ENCODE measurements at places on chromosomes 12 and 14. TPM values are rescaled to one million over a fixed set of nuclear protein-coding genes. Genes with fewer than 3 reads are reported as not detected.
A peak's percentile ranks its signal among the peaks of the same experiment; 100 is the strongest.

RPGRIP1 gene
- total RNA-seq: 0.19 TPM

CLEC1A gene
- not detected for total RNA-seq

PLA2G1B gene
- not detected for total RNA-seq

SDSL gene
- total RNA-seq: 14.0 TPM

P2RX2 gene
- 0.19 TPM for total RNA-seq

SLC39A9 gene
- total RNA-seq: 57.1 TPM

DNA sequence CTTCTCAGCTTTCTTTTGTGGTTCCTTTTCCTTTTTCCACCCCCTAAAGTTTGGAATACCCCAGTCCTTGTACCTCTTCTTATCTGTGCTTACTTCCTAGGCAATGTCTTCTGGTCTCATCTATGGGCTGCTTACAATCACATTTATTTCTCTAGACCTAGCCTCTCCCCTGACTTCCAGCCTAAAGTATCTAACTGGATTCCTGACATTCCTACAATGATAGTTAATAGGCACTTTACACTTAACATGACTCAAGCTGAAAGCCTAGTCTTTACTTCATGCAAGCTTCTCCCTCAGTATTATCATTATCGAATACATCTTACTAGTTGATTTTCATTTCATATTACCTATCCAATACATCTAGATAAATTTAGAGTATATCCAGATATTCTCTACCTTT lies 21.2 kb downstream of the CLECL1 start:
- no peak for DNase-seq
- no peaks in the 10 kb centered on the region for H3K27me3 ChIP-seq
- no peak overlapping the region for H3K27ac ChIP-seq
- no peak overlapping the region for H3K4me3 ChIP-seq
- H3K4me1 ChIP-seq: no peaks in the 10 kb centered on the region

DNA sequence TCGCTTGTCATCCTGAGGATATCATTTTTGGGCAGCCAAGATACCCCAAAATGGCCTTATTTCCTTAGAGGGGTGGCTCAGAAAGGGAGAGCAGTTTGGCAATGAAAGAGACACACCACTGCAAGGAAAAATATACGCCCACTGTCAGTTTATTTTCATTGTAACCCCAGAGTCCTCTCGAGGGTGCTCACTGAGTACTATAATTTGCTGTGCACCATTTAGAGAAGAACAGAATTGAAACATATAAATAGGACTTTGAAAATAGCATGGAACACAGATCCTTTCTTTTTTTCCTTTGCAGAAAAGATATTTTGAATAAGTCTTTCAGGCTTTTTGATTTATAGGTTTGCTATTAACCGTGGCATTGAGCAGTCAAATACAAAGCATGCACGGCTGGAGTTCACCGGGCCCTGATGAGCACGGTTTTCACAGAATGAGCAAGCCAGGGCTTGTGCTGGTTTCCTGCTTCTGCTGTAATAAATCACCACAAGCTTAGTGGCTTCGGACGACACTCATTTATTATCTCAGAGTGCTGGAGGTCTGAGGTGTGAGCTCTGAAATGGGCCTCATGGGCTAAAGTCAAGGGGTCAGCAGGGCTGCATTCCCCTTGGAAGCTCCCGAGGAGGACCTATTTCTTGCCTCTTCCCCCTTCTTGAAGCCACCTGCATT lies 152.3 kb downstream of the ZNF664 start:
- no peak overlapping the region for H3K4me3 ChIP-seq
- peaks cover 15% of the 10 kb centered on the region for H3K4me1 ChIP-seq
- no peaks in the 10 kb centered on the region for H3K36me3 ChIP-seq
- no peaks in the 10 kb centered on the region for H3K27me3 ChIP-seq
- no peak overlapping the region for H3K27ac ChIP-seq
- DNase-seq: no peak

DNA sequence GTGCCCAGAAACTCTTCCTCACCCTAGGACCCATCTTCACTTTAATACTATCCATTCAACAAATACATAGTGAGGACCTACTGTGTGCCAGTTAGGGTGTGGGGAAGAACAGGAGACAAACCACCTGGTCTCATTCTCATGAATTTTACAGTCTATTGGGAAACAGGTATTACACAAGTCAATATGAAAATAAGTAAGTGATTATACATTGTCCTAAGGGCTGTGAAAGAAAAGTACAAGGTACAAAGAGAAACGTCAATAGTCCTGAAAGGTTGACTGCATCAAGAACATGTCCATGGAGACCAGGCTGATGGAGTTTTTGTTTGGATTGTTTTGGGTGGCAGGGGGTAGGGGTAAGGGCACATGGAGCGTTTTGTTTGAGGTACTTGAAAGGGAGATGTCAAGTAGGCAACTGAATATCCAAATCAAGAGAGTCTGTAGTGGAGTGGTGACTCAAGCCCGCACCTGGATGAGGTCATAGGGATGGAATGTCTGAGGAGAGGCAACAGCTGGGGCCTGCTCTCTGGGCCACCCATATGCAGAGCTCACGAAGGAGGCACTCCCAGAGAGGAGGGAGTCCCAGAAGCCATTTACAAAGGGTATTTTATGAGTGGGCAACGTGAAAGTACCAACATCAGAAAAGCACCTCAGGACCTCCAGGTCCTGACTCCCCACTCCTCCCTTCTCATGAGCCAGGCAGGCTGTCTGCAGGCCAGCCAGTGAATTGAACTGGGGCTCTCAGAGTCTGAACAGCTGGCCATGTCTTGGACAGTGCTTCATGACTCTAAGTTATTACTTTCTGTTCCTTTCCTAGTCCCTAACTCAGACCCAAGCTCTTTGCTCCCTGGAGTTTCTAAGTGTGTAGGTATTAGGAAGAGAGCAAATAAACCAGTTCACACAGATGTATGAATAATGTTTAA lies 272.0 kb downstream of the ZFP36L1 start:
- peaks cover 59% of the 10 kb centered on the region for H3K4me1 ChIP-seq
- peaks cover 1% of the 10 kb centered on the region for H3K36me3 ChIP-seq
- DNase-seq: peak; percentile 28
- no peaks in the 10 kb centered on the region for H3K27me3 ChIP-seq

DNA sequence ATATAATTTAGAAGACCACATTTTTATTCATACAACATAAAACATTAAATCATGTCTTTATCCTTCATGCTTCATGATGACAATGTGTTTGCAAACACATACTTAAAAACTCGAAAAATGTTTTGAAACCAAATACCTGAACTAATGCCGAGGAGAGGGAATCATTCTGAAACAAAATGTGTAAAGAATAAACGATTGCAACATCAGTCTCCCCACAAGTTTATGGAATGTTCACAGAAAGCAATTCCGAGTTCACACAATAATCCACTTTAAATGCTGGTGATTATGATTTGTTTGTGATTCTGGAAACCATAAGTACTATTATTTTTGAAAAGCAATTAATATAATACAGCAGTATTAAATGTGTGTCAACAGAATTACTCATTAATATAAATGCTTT lies 84.5 kb upstream of the PDZRN4 start:
- H3K36me3 ChIP-seq: no peaks in the 10 kb centered on the region
- no peak for DNase-seq
- H3K27me3 ChIP-seq: no peaks in the 10 kb centered on the region
- H3K4me1 ChIP-seq: no peaks in the 10 kb centered on the region
- H3K4me3 ChIP-seq: no peak overlapping the region

- peaks cover 1% of the 10 kb centered on the region for H3K36me3 ChIP-seq
- no peaks in the 10 kb centered on the region for H3K27me3 ChIP-seq
- H3K4me1 ChIP-seq: peaks cover 13% of the 10 kb centered on the region
- H3K27ac ChIP-seq: no peak overlapping the region
- no peak overlapping the region for H3K4me3 ChIP-seq
Measured at GRCh38 chr12:39393179-39393578, 49.7 kb downstream of the KIF21A start.

- H3K27me3 ChIP-seq: no peaks in the 10 kb centered on the region
- no peak for DNase-seq
- H3K27ac ChIP-seq: no peak overlapping the region
- no peaks in the 10 kb centered on the region for H3K36me3 ChIP-seq
- no peak overlapping the region for H3K4me3 ChIP-seq
Measured at GRCh38 chr12:91778091-91778832, 367.4 kb downstream of the BTG1 start.

- peaks cover 10% of the 10 kb centered on the region for H3K36me3 ChIP-seq
- peak overlapping the region; percentile 77 for H3K4me3 ChIP-seq
- H3K27ac ChIP-seq: peak overlapping the region; percentile 95
- H3K27me3 ChIP-seq: peaks cover 14% of the 10 kb centered on the region
Measured at GRCh38 chr12:48000878-48001504, 3.3 kb downstream of the COL2A1 start.

GRCh38 chr12:127726671-127727315 lies 540.2 kb upstream of the TMEM132C start:
- no peaks in the 10 kb centered on the region for H3K27me3 ChIP-seq
- H3K27ac ChIP-seq: peak overlapping the region; percentile 17
- DNase-seq: no peak
- H3K4me1 ChIP-seq: peaks cover 19% of the 10 kb centered on the region

GRCh38 chr14:24296341-24297157 lies 3.0 kb downstream of the DHRS1 start:
- H3K4me1 ChIP-seq: peaks cover 21% of the 10 kb centered on the region
- H3K4me3 ChIP-seq: no peak overlapping the region
- no peaks in the 10 kb centered on the region for H3K27me3 ChIP-seq

DNA sequence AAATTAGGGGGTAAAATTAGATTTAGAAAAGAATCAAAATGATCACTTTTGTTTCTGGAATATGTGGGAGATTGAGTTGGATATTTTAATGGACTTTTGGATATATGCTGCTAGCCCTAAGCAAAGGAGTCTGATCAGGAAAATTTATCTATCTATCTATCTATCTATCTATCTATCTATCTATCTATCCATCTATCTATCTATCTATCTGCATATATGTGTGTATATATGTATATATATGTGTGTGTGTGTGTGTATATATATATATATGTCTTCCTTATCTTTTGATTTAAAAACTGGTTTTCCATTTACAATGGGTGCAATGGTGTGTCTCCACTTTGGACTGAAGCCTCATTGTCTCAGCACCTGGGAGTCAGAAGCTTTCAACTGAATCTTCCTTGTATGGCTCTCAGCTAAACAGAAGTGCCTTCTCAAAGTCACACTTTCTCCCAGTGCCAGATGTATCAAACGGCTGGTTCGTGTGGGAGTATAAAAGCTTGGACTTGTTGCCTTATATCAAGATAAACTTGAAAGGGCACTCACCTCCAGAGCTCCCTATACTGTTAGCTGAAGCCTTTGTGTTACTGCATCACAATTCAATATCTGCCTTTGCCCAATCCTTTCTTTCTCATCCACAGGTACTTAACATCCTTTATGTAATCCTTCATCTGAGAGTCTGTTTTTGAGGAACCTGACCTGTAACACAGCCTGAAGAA lies 31.6 kb upstream of the CD69 start:
- no peak for DNase-seq
- no peaks in the 10 kb centered on the region for H3K27me3 ChIP-seq
- H3K36me3 ChIP-seq: no peaks in the 10 kb centered on the region
- H3K27ac ChIP-seq: no peak overlapping the region
- peaks cover 6% of the 10 kb centered on the region for H3K4me1 ChIP-seq

DNA sequence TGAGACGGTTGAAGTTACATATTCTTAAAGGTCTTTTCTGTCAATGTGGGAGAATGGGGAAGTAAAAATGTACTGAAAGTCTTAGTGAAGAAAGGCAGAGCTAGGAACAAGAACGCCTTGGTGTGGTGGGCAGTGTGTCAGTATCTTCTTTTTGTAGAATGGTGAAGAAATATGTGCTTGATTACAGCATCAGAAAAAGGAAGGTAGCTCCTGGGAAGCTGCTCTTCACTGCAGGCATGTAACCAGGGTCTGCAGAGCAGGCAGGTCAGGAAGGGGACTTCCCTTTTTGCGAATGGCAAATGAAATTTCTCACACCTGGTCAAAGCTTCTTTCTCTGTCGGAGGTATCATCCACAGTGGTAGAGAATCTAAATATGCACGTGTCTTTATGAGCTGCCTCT lies 226.2 kb downstream of the ADAMTS20 start:
- H3K27ac ChIP-seq: no peak overlapping the region
- no peaks in the 10 kb centered on the region for H3K27me3 ChIP-seq

GRCh38 chr14:60862283-60862682 lies 118.6 kb downstream of the TRMT5 start:
- H3K4me1 ChIP-seq: peaks cover 14% of the 10 kb centered on the region
- DNase-seq: no peak
- H3K27me3 ChIP-seq: no peaks in the 10 kb centered on the region
- peaks cover 10% of the 10 kb centered on the region for H3K36me3 ChIP-seq
- H3K4me3 ChIP-seq: no peak overlapping the region
- peak overlapping the region; percentile 21 for H3K27ac ChIP-seq

- H3K4me1 ChIP-seq: peaks cover 2% of the 10 kb centered on the region
- no peaks in the 10 kb centered on the region for H3K27me3 ChIP-seq
- H3K4me3 ChIP-seq: no peak overlapping the region
Measured at GRCh38 chr12:64255249-64255648, 33.2 kb upstream of the KICS2 start.

DNA sequence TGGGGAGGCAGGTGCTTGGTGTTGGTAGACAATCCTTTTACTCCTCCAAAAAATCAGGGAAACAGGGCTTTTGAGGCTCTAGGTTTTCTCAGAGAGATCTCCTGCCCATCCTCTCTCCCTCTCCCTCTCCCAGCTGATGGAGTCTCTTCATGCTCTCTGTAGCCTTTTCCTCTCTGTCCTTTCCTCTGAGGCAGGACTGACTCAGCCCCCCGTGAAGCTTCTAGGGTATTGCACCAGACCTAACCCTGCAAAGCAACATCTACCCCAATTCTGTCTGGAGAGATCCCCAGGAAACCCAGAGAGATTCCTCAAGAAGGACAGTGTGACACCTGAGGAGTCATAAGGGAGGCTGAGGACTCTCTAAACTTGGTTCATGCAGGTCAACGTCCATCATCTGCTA lies 66.4 kb downstream of the CRACR2A start:
- H3K4me3 ChIP-seq: no peak overlapping the region
- H3K27ac ChIP-seq: no peak overlapping the region
- no peaks in the 10 kb centered on the region for H3K4me1 ChIP-seq
- no peak for DNase-seq

- peaks cover 20% of the 10 kb centered on the region for H3K27me3 ChIP-seq
- no peak overlapping the region for H3K27ac ChIP-seq
- no peak for DNase-seq
- H3K36me3 ChIP-seq: no peaks in the 10 kb centered on the region
- H3K4me1 ChIP-seq: peaks cover 12% of the 10 kb centered on the region
- no peak overlapping the region for H3K4me3 ChIP-seq
Measured at GRCh38 chr12:13165617-13166041, 30.9 kb upstream of the EMP1 start.

- no peak overlapping the region for H3K4me3 ChIP-seq
- peaks cover 1% of the 10 kb centered on the region for H3K4me1 ChIP-seq
- H3K36me3 ChIP-seq: no peaks in the 10 kb centered on the region
Measured at GRCh38 chr12:3046441-3047200, 30.6 kb upstream of the TSPAN9 start.

GRCh38 chr12:16348435-16349130 lies 1.1 kb downstream of the MGST1 start:
- peak overlapping the region; percentile 95 for H3K27ac ChIP-seq
- peaks cover 10% of the 10 kb centered on the region for H3K36me3 ChIP-seq
- H3K4me3 ChIP-seq: peak overlapping the region; percentile 88
- H3K27me3 ChIP-seq: no peaks in the 10 kb centered on the region
- H3K4me1 ChIP-seq: peaks cover 51% of the 10 kb centered on the region

Measured in progenitor cell of endocrine pancreas (in vitro differentiated cells).